ENCODE measurements at places on chromosomes 3 and 15.
A peak's percentile ranks its signal among the peaks of the same experiment; 100 is the strongest.

DNA sequence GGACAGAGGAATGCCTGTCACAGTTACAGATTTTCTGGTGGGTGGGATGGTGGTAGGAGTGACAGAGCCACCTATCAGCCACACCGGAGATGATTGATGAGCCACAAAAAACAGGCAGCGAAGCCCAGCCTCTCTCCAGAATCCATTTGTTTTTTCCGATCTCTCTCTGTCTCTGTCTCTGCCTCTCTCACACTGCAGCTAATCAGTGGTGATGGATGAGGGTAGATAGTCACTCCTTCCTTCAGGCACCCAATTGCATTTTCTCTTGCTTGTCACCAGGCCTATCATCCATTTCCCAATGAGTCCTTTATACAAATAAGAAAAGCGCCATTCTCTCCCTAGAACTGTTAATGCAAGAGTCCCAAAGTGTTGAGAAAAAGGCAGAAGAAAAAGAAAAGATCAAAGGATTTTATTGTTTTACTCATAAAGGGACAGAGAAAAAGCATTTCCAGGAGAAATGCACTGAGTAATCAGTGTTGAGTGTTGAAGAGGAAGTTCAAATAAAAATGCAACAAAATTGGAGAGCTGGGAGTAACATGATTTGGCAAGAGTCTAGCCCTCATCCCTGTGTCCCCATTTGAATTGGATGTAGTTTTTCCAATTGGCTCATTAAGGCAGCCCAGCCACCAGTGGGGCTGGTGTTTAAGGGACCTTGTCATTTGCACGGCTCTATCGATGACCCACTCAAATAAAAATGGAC is 1089.3 kb downstream of the TUSC7 start:
- no peak for DNase-seq

DNA sequence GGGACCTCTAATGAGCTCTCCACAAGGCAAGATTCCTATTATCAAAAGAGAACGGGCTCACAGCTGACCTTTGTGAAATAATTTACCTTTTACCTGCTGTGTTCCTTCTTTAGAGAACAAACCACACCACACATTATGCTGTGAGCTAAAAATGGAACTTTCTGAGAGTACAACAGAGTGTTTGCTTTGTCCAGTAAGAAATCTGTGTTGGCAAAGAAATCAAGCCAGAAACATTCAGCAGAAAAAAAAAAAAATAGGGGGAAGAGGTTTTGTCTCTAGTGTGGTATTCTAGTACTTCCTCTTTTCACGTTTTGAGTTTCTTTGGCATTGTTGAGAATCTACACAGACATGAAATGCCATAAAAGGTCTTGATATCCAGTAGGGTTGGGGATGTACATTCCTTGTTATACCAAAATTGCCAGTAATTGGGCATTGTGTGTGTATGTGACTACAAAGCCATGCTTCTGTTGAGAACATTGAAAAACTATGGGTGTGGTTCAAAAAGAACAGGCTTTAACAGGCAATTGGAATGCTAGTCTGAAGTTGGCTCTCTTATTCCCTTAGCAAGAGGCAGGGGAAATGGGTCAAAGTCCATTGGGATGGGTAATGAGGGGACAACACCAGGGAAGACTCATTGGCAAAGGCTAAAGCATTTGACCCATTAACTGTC is 273.5 kb downstream of the NEK10 start:
- no peak for DNase-seq

DNA sequence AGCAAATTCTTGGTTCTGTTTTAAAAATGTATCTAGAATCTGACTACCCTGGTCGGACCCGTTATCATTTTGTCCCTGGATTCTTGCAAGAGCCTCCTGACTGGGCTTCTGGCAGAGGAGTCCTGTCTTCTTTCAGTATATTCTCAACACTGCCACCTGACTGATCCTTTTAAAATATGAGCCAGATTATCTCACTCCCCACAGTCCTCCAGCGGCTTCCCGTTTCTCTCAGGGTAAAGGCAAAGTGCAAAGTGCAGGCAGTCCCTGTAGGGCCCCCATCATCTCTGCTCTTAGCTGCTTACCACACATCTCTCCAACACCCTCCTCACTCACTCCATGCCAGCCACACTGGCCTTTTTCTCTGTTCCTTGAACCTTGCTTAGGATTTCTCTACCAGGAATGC is 28.4 kb downstream of the CRTC3 start:
- no peak for DNase-seq

GRCh38 chr15:62549345-62549970 is 384.4 kb upstream of the C2CD4B start:
- peak; percentile 28 for DNase-seq

DNA sequence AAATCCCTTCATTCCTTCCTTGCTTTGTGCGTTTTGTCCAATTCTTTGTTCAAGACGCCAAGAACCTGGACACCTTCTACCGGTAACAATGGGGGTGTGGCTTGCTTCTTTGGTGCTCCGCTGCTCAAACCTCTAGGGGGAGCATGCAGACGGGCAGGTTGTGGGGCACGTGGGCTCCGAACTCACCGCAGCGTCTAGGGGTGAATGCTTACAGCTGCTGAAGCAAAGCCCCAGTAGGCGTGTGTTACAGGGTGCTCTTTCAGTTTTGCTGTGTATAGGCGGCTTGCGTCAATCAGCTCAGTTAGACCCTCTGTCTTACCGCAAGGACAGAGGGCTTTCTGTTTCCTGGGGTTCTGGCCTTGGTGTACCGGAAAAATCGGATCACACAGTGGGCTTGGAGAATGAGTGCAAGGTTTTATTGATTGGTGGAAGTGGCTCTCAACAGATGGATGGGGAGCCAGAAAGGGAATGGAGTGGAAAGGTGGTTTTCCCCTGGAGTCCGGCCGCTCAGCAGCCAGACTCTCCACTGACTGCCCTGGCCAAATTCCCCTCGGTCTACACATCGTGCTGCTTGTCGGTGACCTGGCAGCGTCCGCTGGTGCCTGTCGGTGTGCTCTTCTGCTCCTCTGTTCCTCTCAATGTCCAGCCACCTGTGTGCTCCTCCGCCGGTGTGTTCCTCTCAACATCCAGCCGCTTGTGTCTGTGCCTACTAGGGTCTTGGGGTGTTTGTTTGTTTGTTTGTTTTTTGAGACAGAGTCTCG is 1.2 kb upstream of the LRRC34 start:
- peak; percentile 86 for DNase-seq

GRCh38 chr15:44495562-44495961 is 41.4 kb upstream of the EIF3J start:
- no peak for DNase-seq

- no peak for DNase-seq
Measured at GRCh38 chr3:152656214-152656971, 178.5 kb upstream of the P2RY1 start.

DNA sequence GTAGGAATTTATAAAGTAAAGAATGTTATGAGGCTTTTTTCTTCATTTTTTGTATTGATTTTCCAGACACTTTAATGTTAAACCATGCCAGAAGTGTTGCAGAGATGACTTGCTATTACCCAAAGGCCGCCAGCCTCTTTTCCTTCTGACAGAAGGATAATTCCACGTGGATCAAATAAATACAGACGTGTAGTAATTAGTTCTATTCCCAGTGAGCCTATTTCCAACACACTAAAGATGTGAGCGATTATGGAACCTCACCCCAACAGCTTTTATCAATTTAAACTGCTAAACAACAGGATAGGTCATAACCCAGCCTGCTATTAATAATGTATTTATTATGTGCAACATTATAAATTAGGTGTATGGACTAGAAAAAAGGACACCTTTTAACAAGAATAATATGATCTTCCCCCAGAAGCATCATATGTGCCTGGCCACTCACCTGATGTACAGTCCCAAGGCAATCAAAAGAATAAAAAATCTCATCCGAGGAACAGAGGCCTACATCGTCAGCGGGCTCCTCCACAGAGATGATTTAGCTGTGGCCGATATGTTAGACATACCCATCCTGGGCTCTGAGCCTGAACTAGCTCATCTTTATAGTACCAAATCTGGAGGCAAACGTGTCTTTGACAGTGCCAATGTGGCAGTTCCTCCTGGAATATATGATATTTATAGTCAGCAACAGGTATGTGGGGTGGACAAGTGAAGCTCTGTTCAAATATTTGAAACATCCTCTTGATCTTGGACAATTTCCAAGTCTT is 125.9 kb upstream of the C15orf61 start:
- DNase-seq = no peak

GRCh38 chr3:98573181-98573728 is 20.2 kb downstream of the CPOX start:
- DNase-seq = no peak

DNA sequence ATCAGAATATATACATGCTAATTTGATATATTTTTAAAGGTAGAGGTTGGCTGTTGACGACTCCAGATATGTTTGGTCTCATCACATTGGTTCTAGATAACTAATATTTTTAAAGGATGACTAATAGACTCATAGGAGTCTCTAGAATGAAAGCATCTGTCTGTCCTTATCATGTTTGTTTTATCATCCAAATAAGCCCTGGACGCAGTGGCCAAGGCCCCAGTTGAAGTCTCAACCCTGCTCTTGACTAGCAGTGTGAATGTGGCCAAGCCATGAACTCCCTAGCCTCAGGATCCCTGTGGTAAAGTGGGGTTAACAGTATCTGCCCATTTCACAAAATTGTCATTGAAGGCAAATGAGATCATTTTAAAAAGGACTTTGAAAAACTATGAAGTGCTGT is 53.6 kb downstream of the ABHD2 start:
- DNase-seq = no peak

GRCh38 chr3:31948280-31948679 is 32.8 kb downstream of the OSBPL10 start:
- no peak for DNase-seq

GRCh38 chr3:100993309-100993708 is at the start of gene ABI3BP:
Gene ABI3BP (minus strand): TSS chr3:100993421. CDS start chr3:100993384, 37 bp downstream.
- DNase-seq = peak; percentile 16

GRCh38 chr3:109553591-109554371 is 216.4 kb upstream of the DPPA4 start:
- no peak for DNase-seq

DNA sequence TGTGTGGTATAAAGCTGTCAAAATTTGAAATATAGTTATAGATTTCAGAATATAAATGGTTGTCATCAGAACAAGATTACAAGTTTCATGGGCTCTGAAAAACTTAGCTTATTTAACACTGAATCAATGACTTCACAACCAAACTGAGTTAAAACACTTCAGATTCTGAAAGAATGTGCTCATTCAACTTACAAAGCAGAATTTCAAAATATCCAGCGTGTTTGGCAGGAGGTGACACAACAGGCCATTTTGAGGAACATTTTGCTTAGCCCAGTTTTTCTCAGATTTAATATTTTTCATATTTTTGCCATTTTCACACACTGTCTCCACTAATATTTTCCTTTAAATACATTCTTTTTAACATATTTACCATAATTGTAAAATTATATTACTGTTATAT is 781.1 kb downstream of the TUSC7 start:
- no peak for DNase-seq

DNA sequence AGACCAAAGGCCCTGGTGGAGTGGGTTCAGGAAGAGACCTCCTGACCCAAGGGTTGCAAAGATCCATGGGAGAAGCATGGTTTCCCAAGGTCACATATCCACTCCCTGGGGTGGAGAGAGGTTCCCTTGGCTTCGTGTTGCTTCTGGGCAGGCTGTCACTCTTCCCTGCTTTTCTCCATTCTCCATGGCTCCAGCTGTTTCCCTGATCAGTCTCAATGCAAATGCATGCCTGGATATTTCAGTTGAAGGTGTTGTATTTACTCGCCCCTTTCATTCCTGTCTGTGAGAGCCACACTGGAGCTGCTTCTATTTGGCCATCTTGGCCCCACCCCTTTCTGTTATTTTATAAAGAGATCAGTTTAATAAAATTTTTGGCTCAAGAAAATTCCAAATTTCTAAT is 95.0 kb upstream of the PLSCR4 start:
- DNase-seq = no peak

- no peak for DNase-seq
Measured at GRCh38 chr15:37921527-37922385, 12.7 kb upstream of the TMCO5A start.

DNA sequence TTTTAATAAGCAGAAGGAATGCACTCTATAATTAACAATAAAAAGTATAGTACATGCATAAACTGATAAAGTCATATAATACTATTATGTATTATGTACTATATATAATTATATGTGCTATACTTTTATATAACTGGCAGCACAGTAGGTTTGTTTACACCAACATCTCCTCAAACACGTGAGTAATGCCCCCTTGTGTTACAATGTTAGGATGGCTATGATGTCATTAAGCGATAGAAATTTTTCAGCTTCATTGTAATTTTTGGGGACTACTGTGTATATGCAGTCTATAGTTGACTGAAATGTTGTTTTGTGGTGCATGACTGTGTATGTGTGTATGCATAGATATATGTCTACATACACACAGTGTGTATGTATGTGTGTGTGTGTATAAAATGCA is 100.6 kb downstream of the SLMAP start:
- no peak for DNase-seq

GRCh38 chr3:29143151-29143550 is 137.7 kb upstream of the RBMS3 start:
- no peak for DNase-seq

GRCh38 chr15:50968353-50968752 is 59.9 kb downstream of the AP4E1 start:
- no peak for DNase-seq
